ENCODE measurements at places on chromosomes 4 and X.

DNA sequence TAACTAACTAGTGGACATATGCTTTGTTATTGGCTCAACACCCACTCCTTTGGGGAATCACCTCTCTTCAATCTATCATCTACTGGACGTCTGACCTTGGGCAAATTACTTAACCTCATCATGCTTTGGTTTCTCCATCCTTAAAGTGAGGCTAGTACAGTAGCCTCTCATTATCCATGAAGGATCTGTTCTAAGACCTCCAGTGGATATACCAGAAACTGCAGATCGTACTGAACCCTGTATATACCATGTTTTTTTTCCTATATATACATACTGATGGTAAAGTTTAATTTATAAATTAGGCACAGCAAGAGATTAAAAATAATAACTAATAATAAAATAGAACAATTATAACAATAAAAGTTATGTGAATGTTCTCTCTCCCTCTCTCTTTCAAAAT is 56.2 kb downstream of the HMGB3 start:
- H3K4me3 ChIP-seq: no peak overlapping the region
- no peaks in the 10 kb centered on the region for H3K36me3 ChIP-seq
- no peak for DNase-seq

- H3K27ac ChIP-seq: no peak overlapping the region
- H3K27me3 ChIP-seq: no peaks in the 10 kb centered on the region
- no peak overlapping the region for H3K4me3 ChIP-seq
- H3K36me3 ChIP-seq: no peaks in the 10 kb centered on the region
Observed at GRCh38 chr4:147025042-147025441, 79.4 kb upstream of the TTC29 start.

GRCh38 chrX:56787734-56788152 is 58.7 kb downstream of the NBDY start:
- no peak for DNase-seq
- no peaks in the 10 kb centered on the region for H3K27me3 ChIP-seq
- no peaks in the 10 kb centered on the region for H3K36me3 ChIP-seq
- peaks cover 3% of the 10 kb centered on the region for H3K4me1 ChIP-seq
- H3K4me3 ChIP-seq: no peak overlapping the region

GRCh38 chr4:146051223-146051622 is 112.6 kb upstream of the ZNF827 start:
- no peak overlapping the region for H3K4me3 ChIP-seq
- no peaks in the 10 kb centered on the region for H3K4me1 ChIP-seq
- no peak for DNase-seq
- H3K27me3 ChIP-seq: no peaks in the 10 kb centered on the region

DNA sequence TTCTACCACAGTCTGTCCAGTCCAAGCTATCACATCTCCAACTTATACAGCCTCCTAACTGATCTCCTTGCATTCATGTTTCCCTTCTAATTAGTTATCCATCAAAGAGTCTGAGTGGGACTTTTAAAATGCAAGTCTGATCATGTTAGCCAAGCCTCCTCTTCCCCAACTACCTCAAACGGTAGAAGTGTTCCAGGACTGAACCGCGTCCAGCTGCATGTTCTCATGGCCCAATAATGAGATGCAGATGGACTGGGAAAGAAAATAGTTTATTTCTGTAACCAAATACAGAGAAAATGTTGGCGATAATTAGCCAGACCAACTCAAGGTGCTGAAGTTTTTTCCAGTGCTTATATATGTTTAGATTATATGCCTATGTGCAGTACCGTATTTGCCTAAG is 46.6 kb upstream of the PPP1R2C start:
- H3K27ac ChIP-seq: no peak overlapping the region
- H3K4me3 ChIP-seq: no peak overlapping the region
- DNase-seq: no peak
- H3K36me3 ChIP-seq: no peaks in the 10 kb centered on the region
- no peaks in the 10 kb centered on the region for H3K27me3 ChIP-seq

- no peak overlapping the region for H3K4me3 ChIP-seq
- no peaks in the 10 kb centered on the region for H3K4me1 ChIP-seq
- no peak overlapping the region for H3K27ac ChIP-seq
- no peaks in the 10 kb centered on the region for H3K36me3 ChIP-seq
- H3K27me3 ChIP-seq: no peaks in the 10 kb centered on the region
- DNase-seq: no peak
Observed at GRCh38 chrX:39653691-39654090, 444.1 kb downstream of the BCOR start.

DNA sequence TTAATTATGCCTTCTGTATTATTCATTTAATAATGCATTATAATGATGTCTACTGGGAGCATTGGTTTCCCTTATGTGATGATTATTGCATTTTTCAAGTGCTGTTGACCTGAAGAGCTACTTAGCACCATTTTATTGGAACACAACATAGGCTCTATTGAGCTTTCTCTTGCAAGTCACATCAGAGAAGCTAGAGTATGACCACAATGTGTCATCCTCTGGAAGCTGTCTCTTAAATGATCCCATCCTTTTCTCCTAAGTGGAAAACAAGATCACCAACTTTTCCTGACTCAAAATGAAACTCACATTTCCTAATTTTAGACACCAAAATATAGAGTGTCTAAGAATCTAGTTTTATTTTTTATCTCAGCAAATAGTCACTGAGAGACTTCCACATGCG is 1451.9 kb downstream of the PCDH7 start:
- no peak for DNase-seq
- H3K27ac ChIP-seq: no peak overlapping the region
- H3K27me3 ChIP-seq: no peaks in the 10 kb centered on the region

DNA sequence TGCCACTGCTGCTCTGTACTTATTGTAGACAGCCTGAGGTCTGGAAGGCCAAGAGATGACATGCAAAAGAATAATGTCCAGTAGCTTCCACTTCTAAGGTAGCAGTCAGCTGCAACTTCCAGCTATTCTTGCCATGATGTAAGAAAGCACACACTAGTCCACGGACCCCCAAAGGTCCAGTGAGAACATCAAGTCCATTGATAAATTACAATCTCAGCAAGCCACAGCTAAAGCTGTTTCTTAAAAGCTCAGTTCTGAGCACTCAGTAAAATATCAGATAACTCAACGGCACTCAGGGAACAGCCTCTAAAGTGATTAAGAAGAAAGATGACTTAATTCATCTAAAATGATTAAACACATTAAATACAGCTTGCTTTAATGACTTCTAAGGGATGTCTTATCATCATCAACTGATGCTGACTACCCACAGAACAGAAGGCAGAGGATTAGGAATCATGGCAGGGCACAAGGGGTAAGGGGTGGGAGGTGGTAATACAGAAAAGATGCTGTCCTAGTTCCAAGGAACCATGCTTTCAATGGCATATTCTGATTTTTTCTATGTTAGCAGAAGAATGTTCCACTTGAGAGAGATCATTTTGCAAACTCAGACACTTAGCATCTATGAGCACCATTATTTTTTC is 99.1 kb upstream of the CBR4 start:
- peaks cover 4% of the 10 kb centered on the region for H3K4me1 ChIP-seq
- H3K27me3 ChIP-seq: no peaks in the 10 kb centered on the region
- no peaks in the 10 kb centered on the region for H3K36me3 ChIP-seq
- DNase-seq: no peak
- no peak overlapping the region for H3K27ac ChIP-seq

DNA sequence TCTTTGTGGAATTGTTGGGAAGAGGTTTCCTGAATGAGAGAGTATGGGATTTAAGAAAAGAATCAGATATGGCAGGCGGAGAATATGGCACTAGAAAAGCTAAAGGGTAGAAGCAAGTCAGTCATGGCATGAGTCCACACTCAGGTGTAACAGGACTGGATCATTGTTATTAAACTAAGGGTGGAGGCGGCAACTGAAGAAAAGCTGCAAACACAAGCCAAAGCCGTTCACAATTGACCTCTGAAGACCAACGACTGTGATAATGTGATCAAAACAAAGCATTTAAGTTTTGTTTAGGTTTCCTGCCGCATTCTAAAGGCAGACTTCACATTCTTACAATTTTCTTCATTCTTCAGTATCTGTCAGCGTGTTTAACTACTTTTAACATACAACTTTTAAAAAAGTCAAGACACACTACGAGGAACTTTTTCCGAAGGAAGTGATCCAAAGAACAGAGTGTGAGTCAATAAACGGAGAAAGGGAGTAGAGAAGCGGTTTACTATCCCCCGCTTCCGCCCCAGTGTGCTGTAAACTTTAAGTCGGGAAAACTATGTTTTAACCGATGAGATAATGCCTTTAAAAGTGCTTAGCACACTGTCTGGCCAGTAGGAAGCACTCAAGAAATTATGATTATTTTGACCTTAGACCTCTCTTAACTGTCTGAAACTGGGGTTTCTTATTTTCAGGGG is 909 bp upstream of the SLAIN2 start:
- peak overlapping the region; percentile 50 for H3K4me3 ChIP-seq
- peaks cover 44% of the 10 kb centered on the region for H3K4me1 ChIP-seq
- H3K27ac ChIP-seq: peak overlapping the region; percentile 90
- DNase-seq: no peak
- no peaks in the 10 kb centered on the region for H3K36me3 ChIP-seq

GRCh38 chr4:95087657-95088455 is 330.1 kb downstream of the BMPR1B start:
- no peaks in the 10 kb centered on the region for H3K27me3 ChIP-seq
- DNase-seq: no peak
- no peak overlapping the region for H3K27ac ChIP-seq
- H3K4me1 ChIP-seq: no peaks in the 10 kb centered on the region
- no peak overlapping the region for H3K4me3 ChIP-seq
- no peaks in the 10 kb centered on the region for H3K36me3 ChIP-seq

DNA sequence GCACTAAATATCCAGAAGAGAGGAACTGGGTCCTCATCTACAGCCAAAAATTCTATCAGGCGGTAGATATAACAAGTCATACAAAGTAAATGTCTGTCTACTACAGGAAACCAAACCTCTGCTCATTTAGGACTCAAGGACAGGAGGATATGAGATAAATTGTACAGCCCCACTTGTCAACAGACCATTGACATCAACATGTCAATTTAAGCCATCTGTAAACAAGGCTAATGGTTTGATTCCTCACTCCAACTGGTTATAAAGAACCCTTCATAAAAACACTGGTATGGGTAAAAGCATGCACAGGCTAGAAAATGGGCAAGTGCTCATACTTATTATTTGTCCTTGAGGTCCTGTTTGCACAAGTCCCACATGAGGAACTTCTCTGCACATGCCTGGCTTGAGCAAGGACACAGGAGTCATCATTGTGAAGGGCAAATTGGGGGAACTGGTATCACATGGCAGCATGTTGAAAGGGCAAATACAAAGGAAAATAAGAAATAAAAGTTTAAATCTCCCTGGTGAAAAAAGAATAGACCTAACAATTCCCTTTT is 13.2 kb downstream of the RTL8B start:
- H3K27ac ChIP-seq: no peak overlapping the region
- no peaks in the 10 kb centered on the region for H3K36me3 ChIP-seq
- H3K27me3 ChIP-seq: no peaks in the 10 kb centered on the region
- DNase-seq: no peak

DNA sequence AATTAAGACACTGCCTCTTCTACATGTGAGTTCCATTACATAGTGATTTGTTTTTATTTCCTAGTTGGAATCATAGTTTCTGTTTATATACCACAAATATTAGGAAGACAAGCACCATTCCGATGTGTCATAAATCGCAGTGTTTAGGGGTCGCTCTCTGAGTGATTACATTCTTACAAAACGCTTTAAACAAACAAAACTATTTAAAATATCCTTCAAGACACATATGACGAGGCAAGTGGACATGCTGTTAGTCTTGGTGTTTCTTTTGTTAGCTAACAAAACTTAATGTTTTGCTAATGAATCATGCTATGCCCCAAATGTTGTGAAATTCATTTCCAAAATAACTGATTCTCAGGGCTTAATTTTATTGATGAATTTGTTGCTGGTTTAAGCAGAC is 1219.3 kb upstream of the PRKX start:
- no peaks in the 10 kb centered on the region for H3K4me1 ChIP-seq
- DNase-seq: no peak
- H3K4me3 ChIP-seq: no peak overlapping the region
- H3K27ac ChIP-seq: no peak overlapping the region
- no peaks in the 10 kb centered on the region for H3K36me3 ChIP-seq

GRCh38 chr4:76955182-76955581 is 5.6 kb downstream of the SEPTIN11 start:
- H3K4me1 ChIP-seq: peaks cover 33% of the 10 kb centered on the region
- no peak for DNase-seq
- no peaks in the 10 kb centered on the region for H3K36me3 ChIP-seq
- H3K27me3 ChIP-seq: no peaks in the 10 kb centered on the region
- no peak overlapping the region for H3K27ac ChIP-seq
- no peak overlapping the region for H3K4me3 ChIP-seq

DNA sequence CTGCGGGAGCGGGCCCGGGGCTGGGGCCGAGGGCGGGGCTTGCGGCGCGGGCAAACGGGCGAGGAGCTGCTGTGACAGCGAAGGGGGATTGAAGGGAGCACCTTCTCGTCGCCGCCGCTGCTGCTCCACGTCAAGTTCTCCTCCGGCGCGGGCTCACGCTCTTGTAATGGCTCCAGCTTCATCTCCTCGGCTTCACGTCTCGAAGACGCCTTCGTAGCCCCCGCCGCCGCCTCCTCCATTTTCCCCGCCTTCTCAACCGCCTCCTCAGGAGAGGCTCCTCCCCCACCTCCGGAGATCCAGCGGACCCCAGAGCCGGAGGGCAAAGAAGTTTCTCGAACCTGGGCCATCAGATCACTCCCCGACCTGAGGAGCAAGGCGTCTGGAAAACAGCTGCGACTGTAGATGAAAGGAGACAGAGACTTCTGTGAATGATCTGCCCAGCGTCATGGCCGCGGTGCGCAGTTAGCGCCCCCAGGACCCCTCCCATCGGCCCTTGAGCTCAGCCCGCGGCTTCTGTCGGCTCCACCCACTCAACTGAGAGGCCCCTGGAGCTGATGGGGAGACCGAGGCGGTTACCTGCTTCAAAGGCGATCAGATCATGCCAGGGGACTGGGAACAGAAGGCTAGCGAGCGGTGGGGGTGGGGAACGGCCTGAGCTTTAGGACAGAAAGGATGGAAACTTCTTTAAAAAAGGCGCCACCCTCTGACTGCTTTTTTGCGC is 895 bp downstream of the USP51 start:
- H3K4me3 ChIP-seq: peak overlapping the region; percentile 57
- H3K27me3 ChIP-seq: no peaks in the 10 kb centered on the region
- DNase-seq: peak; percentile 89

- DNase-seq: no peak
- no peaks in the 10 kb centered on the region for H3K27me3 ChIP-seq
- H3K36me3 ChIP-seq: no peaks in the 10 kb centered on the region
- H3K27ac ChIP-seq: no peak overlapping the region
- no peaks in the 10 kb centered on the region for H3K4me1 ChIP-seq
Observed at GRCh38 chrX:50579955-50580354, 109.3 kb upstream of the DGKK start.

- no peaks in the 10 kb centered on the region for H3K36me3 ChIP-seq
- no peaks in the 10 kb centered on the region for H3K4me1 ChIP-seq
- DNase-seq: no peak
- no peaks in the 10 kb centered on the region for H3K27me3 ChIP-seq
- no peak overlapping the region for H3K4me3 ChIP-seq
- no peak overlapping the region for H3K27ac ChIP-seq
Observed at GRCh38 chr4:42633605-42634388, 23.1 kb downstream of the ATP8A1 start.

Measured in vagina (tissue), 2 donors.